ENCODE measurements at places on chromosomes 7 and 10.

GRCh38 chr7:36266683-36267082 is 113.6 kb downstream of the EEPD1 start:
- DNase-seq = no peak

GRCh38 chr10:49313501-49314070 is 14.6 kb downstream of the C10orf71 start:
- DNase-seq = no peak

DNA sequence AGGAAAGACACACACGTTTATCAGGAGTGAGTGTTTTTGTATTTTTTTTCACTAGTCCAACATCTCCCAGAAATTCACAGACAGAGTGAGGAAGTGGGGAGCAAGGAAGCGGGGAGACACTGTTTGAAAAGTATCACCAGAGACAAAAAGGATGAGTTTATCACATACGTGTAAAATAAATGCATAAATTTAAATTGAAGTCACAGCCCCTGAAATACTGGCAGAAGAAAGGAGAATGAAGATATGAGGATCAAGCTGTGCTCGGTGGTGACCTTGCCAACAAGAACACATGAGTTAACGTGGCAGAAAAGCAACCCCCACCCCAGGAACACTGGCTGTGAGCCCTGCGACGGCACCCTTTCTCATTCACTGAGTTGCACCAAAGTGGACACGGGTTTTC is 317.2 kb upstream of the AOAH start:
- DNase-seq = no peak

DNA sequence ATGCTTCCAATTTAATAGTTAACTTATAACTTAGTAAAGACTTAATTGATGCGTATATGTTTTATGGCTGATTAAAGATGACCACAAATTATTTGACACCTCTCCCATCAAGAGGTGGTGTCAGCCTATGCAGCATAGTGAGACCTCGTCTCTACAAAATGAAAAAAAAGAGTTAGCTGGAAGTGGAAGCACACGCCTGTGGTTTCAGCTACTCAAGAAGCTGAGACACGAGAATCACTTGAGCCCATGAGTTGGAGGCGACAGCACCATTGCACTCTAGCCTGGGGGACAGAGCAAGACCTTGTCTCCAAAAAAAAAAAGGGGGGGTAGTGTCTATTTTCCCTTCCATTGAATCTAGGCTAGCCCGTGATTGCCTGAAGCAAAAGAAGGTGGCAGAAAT is 99.1 kb upstream of the ABI1 start:
- no peak for DNase-seq

GRCh38 chr10:110845192-110845755 is 26.5 kb upstream of the PDCD4 start:
- no peak for DNase-seq

- DNase-seq = no peak
These were observed 168.2 kb downstream of the NRF1 start for GRCh38 chr7:129779602-129780256.

DNA sequence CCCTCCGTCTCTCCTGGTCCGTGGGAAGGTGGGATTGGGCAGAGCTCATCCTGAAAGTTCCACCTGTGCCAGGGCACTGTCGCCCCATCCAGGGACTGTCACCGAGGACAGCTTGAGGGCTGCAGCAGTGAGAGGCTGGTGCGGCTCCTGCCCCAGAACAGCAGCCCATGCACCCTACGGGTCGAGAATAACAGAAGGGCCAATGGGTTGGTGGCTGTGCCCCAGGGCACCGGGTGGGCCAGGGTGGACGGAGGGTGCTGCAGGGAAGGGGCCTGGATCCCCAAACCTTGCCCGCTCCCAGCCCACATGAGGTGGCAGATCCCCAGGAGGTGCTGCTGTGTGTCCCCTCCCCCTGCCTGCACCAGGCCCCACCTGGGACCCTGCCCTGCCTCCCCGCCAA is 23.9 kb downstream of the UNCX start:
- no peak for DNase-seq

- no peak for DNase-seq
These were observed 3.7 kb downstream of the PURB start for GRCh38 chr7:44881610-44882009.

DNA sequence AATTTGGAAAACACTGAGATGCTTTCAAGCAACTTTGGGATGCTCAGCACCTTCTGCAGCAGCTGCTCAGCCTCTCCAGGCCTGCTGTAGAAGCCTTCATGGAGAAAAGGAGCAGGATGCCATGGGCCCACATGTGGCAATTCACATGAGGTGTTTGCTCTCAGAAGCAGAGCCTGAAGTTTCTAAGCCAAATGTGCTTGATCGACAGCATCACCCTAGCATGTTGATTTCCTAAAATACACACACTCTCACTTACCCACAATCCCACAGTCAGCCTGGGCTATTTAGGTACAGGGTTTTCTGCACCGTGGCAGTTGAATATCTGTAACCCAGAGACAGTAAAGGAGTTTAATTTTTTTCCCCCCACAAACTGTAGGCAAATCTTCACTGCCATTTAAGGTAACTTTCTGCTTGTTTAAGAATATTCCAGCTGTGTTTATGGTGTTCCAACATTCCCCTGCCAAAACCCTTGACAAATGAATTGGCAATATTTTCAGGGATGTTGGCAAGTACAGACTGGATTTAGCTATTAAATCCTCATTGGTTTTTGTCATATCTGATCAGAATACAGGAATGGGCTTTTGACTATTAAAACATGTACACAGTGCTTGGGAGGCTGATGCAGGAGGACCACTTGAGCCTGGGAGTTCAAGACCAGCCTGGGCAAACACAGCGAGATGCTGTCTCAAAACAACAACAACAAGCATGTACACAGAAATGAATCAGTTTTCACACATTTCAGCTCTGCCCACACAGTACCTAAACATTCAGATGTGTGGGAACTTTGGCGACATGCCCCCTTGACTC is 244.2 kb downstream of the CELF2 start:
- no peak for DNase-seq

DNA sequence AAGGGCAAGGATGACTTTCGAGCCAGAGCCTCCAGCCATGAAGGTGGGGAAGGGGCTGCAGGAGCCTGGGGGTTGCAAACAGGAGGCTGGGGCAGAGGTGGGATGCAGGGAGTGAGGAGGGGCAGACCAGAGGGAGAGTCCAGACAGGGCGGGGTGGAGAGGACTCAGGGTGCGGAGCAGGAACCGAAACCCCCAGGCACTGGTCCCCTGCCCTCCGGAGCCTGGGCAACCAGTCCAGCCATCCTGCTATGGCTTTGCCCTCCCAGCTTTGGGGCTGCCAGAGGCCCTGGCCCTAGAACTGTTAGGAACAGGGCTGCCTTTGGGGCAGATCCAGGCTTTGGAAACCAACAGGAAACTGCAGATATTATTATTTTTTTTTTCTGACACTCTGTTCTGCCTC is 24.2 kb downstream of the GHRHR start:
- DNase-seq = no peak

DNA sequence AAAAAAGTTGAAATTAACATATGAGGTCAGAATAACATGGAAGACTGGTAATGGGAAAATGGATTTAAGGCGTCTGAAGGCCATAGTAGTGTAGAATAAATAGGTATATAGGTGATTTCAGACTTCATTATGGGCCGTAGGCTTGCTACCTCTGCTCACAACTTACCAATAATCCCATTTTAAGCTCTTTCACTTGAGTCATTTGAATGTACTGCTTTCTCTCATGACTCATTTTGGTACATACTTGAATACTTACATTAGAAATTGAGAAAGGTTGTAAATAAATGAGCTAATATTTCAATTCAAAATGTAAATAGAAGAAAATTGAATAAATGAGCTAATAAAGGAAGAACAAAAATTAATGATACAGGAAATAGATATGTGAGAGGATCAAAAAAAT is 42.2 kb upstream of the NEUROD6 start:
- no peak for DNase-seq

DNA sequence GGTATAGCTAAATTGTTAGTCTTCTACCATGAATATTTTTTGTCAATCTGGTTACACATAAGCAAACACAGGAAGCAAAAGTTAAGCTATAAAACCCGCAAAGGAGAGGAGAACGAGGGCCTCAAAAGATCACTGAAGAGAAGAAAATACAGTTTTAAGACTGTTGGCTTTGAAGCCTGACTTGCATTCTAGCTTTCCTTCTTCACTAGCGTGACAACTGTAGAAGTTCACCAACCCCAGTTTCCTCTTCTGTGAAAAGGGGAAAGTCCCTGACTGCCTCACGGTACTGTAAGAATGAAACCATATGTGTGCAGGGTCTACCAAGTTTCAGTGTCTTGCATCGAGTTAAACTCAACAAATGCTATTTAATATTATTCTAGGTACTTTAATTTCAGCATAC is 7.5 kb upstream of the LRRN3 start:
- DNase-seq = no peak

DNA sequence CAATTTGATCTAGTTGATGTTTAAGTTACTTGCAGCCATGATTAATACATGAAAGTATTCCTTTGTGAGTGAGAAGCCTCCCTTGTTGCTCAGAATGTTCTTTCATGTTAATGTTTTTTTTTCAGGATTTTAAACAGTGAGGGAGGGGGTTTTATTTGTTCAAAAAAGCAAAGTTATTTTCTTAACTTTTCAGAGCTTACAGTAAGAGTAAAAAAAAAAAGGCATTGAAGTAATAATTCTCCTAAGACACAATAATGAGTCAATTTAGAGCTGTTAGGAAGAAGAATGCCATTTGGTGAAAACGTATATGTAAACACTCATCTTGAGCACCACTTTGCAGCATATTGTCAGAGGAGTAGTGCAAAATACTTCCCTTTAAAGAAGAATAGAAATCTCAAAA is 105.8 kb downstream of the SEMA3A start:
- DNase-seq = no peak

GRCh38 chr10:60417901-60418300 is 28.2 kb upstream of the ANK3 start:
- no peak for DNase-seq

DNA sequence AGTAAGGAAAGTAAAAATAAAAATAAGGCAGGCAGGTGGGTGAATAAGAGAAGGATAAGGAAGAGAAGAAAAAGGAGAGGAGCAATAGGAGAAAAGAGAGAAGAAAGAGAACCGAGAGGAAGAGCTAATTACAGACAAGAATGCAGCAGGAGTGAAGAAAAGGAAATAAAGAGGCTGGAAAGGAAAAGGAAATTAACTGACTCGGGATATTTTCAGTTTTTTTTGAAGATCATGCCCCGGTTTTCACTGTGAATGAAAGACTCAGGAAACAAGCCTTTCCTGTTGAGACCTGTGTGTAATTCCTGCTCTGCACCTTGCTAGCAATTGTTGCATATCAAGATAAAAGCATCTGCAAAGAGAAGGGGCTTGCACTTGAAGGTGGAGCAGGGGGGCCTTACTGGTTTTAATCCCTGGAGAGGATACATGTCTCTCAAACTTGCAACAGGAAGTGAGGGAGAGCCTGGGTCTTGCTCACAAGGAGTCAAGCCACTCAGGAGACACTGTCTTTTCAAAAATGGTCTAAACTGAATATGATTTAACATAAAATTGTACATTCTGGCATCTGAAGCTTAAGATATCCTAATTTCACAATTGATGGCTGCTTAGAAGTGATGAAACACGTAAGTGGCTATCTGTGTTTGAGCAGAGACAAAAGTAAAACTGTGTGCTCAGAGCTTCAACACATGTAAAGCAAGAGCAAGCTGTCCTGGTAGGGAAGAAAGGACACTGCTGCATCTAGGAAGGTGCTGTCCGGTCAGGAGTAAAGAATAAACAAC is 157.6 kb downstream of the FAM107B start:
- no peak for DNase-seq

DNA sequence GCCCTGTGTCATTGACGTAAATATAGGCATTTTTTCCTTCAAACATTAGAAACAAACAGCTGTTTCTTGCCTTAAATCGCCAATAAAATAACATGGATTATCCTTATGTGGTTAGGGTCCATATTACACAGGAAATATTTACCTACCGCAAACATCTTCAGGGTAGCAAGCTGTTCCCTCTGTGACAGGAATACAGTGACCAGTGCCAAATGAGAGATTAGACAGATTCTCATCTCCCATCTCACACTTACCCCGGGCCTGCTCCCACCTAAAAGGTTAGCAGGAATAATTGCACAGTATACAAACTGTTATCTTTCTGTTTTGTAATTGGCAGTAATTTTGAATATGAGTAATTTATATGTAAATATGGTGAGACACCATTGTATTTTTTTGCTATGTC is 16.5 kb downstream of the MKI67 start:
- DNase-seq = no peak

DNA sequence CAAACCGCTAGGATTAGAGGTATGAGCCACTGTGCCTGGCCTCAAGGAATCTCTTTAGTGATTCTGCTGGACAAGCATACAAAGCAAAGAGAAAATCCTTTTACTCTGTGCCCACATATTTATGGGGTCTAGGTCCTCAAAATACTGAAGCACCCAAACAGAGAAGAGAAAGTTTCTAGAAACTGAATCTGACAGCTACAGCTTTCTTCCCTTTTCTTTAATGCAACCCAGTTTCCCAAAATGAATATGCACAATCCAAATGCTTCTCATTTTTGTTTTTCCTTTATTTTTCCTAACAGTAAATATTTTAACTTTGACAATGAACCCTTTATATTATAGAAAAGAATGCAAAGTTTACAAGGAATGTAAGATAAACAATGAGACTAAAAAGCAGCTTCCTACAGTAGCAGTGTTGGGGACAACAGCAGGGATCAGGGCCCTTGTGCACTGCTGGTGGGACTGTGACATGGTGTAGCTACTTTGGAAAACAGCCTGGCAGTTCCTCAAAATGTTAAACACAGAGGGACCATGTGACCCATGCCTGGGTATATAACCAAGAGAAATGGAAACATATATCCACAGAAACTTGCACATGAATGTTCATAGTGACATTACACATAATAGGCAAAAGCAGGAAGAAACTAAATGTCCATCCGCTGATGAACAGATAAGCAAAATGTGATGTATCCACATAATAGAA is 325.2 kb downstream of the PRPF18 start:
- no peak for DNase-seq

DNA sequence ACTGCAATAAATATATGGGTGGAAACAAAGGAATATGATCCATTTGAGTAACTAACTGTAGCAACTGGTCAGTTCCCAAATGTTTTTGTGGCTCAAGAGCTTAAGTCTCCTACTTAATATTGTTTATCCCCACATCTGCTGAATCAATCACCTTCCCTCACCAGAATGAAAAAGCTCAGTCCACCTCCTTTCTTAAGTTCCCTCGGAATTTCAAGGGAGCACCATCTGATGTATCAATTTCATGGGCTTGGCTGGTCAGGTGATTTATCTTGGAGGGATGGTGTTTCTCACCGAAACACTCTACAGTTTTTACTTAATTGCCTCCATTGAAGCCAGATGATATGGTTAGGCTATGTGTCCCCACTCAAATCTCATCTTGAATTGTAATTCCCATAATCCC is 176.6 kb downstream of the SEMA3E start:
- DNase-seq = no peak

DNA sequence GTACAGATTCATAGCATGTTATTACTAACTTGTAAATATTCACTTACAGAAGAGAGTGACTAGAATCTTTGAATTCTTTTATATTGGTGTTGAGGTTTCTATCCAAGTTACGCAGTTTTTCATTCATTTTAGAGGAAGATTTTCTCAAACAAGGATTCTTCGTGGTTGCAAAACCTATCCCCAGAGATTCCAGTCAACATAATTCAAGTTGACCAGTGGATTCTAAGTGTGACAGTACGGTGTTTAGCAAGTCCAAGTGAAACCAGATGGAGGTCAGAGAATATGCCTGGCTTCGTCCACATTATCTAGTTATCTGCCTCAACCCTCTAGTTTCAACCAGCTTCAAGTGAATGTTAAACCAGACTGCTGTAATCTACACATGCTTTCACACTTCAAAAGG is 131.9 kb downstream of the SDK1 start:
- no peak for DNase-seq

- DNase-seq = no peak
These were observed 266.0 kb downstream of the BBS9 start for GRCh38 chr7:33395340-33395739.
